RKO (cell line): ENCODE measurements at places on chromosomes 1 and 21.

GRCh38 chr1:2253036-2253796 is 25.1 kb downstream of the SKI start:
- DNase-seq, result no peak

DNA sequence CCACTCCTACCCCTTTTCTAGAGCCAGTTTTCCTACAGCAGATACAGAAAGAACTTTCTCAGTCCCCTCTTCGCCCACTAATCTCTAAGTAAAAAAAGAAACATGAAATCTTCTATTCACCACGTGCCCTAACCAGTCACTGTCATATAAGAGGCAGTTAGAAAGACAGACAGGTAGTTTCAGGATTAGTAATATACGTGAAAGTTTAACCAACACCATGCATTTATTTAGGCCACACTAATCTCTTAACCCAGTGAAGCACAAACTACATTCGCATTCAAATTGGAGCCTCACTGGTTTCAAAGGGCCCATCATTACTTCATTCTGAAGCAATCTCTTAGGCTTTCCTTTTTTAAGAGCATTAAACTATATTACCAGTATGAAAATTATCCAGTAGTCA is 10.1 kb downstream of the GPATCH2 start:
- no peak for DNase-seq

- no peak for DNase-seq
Measured at GRCh38 chr1:226098870-226099835, 36.6 kb downstream of the H3-3A start.

GRCh38 chr21:30463713-30464112 is 16.5 kb downstream of the KRTAP19-1 start:
- DNase-seq, result peak; percentile 48

GRCh38 chr1:241944300-241944699 is 13.3 kb upstream of the BECN2 start:
- DNase-seq, result peak; percentile 58

DNA sequence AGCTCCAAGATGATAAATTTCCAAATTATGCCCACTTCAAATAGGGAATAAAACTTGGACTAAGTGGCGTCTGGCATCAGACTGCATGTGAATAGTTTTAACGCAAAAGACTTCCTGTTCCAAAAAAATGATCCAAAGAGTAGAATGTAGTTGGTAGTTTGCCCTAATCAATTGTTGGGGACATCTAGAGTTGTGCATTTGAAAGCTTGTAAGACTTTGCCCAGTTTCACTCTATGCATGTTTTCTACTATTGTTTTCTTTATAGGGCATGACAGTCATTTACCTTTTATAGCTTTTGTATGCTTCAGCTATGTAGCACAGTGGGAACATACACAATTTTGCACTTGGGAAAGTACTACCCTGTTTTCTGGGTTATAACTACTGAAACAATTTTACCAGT is 86.0 kb downstream of the HS2ST1 start:
- DNase-seq, result no peak

GRCh38 chr1:31409946-31410858 is 2.8 kb upstream of the SERINC2 start:
- DNase-seq, result no peak

GRCh38 chr1:5161372-5161771 is 507.0 kb downstream of the AJAP1 start:
- DNase-seq, result no peak

GRCh38 chr21:46424621-46425020 is 34.1 kb upstream of the DIP2A start:
- no peak for DNase-seq
